Epithelial cell of proximal tubule (primary cell): ENCODE measurements at places on chromosomes 1 and 21. TPM values are rescaled to one million over a fixed set of nuclear protein-coding genes. Genes with fewer than 3 reads are reported as not detected.

The LCE3D gene
- not detected in 2 replicates for total RNA-seq

The OVAAL gene
- total RNA-seq = not detected in 2 replicates

The IARS2 gene
- 74.1 and 99.6 TPM in 2 replicates for total RNA-seq

The JTB gene
- total RNA-seq = 170 and 314 TPM in 2 replicates

The OR2T2 gene
- not detected in 2 replicates for total RNA-seq

The ZSCAN20 gene
- 3.1 and 4.0 TPM in 2 replicates for total RNA-seq

The DMRTA2 gene
- not detected in 2 replicates for total RNA-seq

The RNU1-2 gene
- total RNA-seq = under 0.01 TPM in 2 replicates

The CYB5RL gene
- total RNA-seq = 2.8 and 6.0 TPM in 2 replicates

The OR2T29 gene
- not detected in 2 replicates for total RNA-seq

The AIDA gene
- total RNA-seq = 45.5 and 51.1 TPM in 2 replicates

The GRHL3 gene
- 3.6 and 9.9 TPM in 2 replicates for total RNA-seq

The RORC gene
- total RNA-seq = not detected in 2 replicates

The OR2L13 gene
- total RNA-seq = not detected in 2 replicates

The DIO1 gene
- not detected in 2 replicates for total RNA-seq

The NUP210L gene
- not detected in 2 replicates for total RNA-seq

The BLZF1 gene
- total RNA-seq = 21.8 and 27.2 TPM in 2 replicates

The SFT2D2 gene
- 22.5 and 25.3 TPM in 2 replicates for total RNA-seq

The MYOG gene
- total RNA-seq = not detected in 2 replicates

The SDC3 gene
- 25.6 and 35.2 TPM in 2 replicates for total RNA-seq

The SYCP1 gene
- total RNA-seq = not detected in 2 replicates

The BMP8B gene
- total RNA-seq = 0.58 and 1.9 TPM in 2 replicates

The SLC45A1 gene
- 0.22 and 0.63 TPM in 2 replicates for total RNA-seq

The NPR1 gene
- 0.72 and 0.92 TPM in 2 replicates for total RNA-seq

The GPR37L1 gene
- total RNA-seq = 0.06 and 0.07 TPM in 2 replicates

The RYR2 gene
- 0.58 and 0.63 TPM in 2 replicates for total RNA-seq

The LAD1 gene
- 36.9 and 72.5 TPM in 2 replicates for total RNA-seq

The SPRR1B gene
- total RNA-seq = 0.75 TPM in 1 of 2 replicates, not detected in the other

The PADI1 gene
- total RNA-seq = 1.1 and 3.4 TPM in 2 replicates

The NPHS2 gene
- not detected in 2 replicates for total RNA-seq

The OR2T35 gene
- not detected in 2 replicates for total RNA-seq

The ATP5PB gene
- total RNA-seq = 329 and 351 TPM in 2 replicates

The SLC22A15 gene
- 1.6 and 2.6 TPM in 2 replicates for total RNA-seq

The VSIG8 gene
- total RNA-seq = not detected in 2 replicates

The NCF2 gene
- 25.6 and 32.0 TPM in 2 replicates for total RNA-seq

The EIF2D gene
- 45.6 and 53.2 TPM in 2 replicates for total RNA-seq

The SPRR5 gene
- total RNA-seq = not detected in 2 replicates

The MROH7 gene
- total RNA-seq = not detected in 2 replicates
